ENCODE measurements at places on chromosomes 3 and 15.

- no peak for DNase-seq
Measured at GRCh38 chr3:155019575-155019974, 60.5 kb upstream of the MME start.

DNA sequence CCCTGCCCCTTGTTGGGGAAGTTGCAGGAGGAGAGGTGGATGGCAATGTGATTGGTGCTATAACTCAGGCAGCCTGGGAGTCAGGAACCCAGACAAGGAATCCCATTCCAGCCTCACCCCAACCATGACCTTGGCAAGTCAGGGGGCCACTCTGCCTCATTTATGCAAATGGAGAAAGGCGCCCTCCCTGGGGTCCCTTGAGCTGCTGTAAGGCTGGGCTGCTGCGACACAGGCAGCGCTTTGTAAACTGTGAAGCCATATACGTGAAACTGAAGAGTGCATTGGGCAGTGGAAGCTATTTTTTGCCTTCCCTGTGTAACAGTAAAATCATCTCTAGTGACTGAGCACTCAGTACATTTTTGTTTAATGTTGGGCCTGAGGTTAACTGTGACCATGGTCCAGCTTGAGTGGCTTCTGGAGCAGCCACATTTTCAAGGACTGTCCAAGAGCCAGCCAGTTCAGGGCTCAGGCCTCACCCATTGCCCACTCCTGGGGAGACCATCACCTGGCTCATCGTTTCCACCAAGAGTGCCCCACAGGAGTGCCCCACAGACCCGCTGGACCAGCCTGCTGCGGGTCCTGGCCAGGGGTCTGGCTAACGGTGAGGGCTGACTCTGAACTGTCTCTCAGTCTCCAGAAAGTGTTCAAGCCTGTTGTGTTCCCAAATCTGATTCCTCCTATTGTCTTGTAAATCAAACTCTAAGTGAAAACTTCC lies 27.9 kb downstream of the KIF7 start:
- no peak for DNase-seq

GRCh38 chr15:25735550-25736384 lies 127.4 kb downstream of the ATP10A start:
- DNase-seq, result no peak

DNA sequence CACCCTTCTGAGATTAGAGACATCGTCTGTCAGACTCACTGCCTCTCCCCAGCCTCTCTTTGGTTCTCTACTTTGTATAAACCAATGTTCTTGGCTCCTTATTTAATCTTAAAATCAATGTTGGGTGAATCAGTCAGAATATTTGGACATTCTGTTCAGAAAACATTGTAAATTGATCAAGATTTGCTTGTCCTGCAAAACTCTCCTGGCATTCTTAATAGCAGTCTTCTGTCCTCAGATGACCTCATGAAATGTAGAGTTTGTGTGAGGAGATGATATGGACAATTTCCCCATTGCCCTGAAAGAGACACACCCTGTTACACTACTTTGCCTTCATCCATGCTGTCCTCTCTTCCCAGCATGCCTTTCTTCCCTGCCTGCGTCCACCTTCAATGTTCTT lies 33.6 kb downstream of the CD200R1L start:
- DNase-seq, result no peak

GRCh38 chr3:64331605-64332004 lies 106.3 kb upstream of the PRICKLE2 start:
- no peak for DNase-seq

GRCh38 chr15:75989045-75989444 lies 23.2 kb downstream of the NRG4 start:
- DNase-seq, result no peak

DNA sequence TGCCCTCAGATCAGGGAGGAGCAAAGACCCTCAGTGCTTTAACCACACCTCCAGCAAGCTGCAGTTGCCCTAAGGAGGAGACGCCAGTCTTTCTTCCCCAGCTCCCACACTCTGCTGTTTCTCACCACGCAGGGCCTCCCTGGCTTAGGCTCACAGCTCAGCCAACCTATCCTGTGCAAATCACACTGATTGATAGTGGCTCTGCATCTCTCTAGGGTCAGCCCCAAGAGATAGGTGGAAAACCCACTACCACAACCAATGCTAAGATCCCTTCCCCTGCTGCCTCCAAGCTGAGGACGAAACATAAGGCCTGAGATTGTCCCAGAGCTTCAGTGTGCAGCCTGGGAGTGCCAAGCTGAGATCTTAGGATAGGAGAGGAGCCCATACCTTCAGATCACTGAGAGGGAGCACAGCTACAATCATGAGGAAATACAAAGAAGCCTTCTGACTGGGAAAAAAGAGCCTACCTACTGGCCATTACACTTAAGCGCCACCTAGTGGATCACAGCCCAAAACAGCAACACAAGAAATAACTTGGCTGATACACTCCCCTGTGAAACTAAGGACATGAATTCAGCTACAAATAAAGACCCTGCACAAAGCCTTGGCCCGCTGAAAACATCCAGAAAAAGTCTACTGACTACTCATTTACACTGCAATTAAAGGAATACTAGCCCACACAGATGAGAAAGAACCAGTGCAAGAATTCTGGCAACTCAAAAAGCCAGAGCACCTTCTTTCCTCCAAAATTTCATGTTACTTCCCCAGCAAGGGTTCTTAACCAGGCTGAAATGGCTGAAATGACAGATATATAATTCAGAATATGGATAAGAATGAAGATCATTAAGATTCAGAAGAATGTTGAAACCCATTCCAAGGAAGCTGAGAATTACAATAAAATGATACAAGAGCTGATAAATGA lies 271.5 kb upstream of the DCBLD2 start:
- DNase-seq, result no peak

GRCh38 chr3:144499001-144499930 lies 527.6 kb downstream of the DIPK2A start:
- no peak for DNase-seq

DNA sequence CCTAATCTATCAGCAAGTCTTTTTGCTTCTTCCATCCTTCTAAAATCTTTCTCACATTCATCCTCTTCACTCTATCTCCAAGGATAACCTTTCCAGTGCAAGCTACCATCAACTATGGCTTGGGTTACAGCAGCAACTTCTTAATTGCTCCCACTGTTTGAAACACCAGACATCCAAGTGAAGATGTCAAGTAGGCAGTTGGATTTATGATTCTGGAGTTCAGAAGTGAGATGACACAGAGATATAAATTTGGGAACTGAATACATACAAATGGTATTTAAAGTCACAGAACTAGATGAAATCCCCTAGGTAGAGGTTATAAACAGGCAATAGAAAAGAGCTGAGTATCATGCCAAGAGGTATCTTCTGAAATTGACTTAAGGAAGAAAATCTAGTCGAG lies 3.7 kb downstream of the UBR1 start:
- DNase-seq, result no peak

DNA sequence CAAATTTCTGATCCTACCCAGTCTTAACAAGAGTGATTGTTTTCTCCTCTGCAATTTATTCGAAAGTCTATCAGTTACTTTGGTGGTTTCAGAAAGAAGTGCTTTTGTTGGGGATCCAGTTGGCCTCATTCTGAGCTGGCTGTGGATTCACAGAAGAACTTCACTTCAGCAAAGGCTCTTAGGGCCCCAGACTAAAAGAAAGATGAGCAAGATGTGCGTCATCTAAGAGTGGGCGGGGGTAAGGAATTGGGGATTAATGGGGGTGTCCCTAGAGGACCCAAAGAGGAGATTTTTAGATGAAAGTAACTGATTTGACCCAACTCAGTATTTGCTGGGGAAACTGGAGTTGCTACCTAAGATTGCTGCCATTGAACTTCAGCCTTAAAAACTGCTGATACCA lies 63.9 kb upstream of the TSEN2 start:
- no peak for DNase-seq

- DNase-seq, result no peak
Measured at GRCh38 chr3:57852896-57853295, 96.8 kb downstream of the SLMAP start.

GRCh38 chr3:117628823-117629291 lies 919.3 kb downstream of the TUSC7 start:
- no peak for DNase-seq

DNA sequence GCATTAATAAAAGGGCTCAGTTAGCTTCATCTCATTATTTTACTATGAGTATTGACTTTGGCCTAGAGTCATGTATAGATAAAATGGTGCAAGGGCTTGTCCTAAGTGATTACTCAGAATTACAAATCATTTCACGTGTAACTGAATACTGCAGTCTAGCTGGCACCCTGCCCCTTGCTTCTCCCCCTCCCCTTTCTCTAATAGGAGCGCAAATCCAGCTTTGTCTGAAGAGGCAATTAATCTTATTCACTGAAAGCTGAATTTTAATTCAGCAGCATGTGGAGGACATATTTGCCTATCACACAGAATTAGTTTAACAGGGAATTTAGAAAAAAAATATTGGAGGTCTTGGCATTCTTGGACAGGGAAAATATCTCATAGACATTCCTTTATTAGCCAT lies 412.1 kb upstream of the DPH6 start:
- DNase-seq, result no peak

DNA sequence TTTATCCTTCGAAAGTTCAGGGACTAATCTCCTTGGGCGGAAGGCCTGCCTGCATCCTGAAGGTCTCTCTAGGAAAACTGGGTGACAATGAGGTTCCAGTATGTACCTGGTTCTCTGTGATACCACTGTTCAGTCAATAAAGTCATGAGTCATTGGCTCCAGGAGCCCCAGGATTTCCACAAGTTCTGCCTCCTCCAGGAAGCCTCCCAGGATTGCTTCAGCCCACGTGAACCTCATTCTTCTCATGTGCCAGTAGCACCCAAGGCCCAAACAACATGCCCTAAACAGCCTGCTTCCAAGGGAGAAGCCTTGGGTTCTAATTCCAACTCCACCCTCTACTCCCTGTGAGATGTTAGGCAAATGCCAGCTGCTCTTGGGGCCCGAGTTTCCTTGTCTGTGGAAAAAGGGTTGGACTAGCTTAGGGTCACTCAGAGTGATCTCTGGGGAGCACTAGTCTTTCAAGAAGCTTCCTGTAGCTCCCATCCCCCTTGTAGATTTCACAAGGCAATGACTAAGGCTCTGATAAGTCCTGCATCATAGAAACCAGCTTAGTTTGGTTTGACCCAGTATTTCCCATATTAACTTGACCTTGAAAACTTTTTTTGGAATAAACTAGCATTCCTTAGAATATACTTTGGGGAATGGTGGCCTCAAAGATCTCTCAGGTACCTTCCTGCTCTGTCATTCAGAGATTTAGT lies 118.3 kb upstream of the ATP2B2 start:
- no peak for DNase-seq

GRCh38 chr3:40992023-40992422 lies 207.3 kb upstream of the CTNNB1 start:
- no peak for DNase-seq

- no peak for DNase-seq
Measured at GRCh38 chr3:73762855-73763254, 138.1 kb upstream of the PDZRN3 start.

GRCh38 chr3:66675366-66675765 lies 174.5 kb upstream of the LRIG1 start:
- no peak for DNase-seq

GRCh38 chr3:122253581-122253980 lies 70.1 kb downstream of the CASR start:
- DNase-seq, result no peak

GRCh38 chr15:73906346-73907034 lies 19.8 kb upstream of the LOXL1 start:
- no peak for DNase-seq

GRCh38 chr3:65867463-65868210 lies 171.1 kb downstream of the MAGI1 start:
- DNase-seq, result no peak

DNA sequence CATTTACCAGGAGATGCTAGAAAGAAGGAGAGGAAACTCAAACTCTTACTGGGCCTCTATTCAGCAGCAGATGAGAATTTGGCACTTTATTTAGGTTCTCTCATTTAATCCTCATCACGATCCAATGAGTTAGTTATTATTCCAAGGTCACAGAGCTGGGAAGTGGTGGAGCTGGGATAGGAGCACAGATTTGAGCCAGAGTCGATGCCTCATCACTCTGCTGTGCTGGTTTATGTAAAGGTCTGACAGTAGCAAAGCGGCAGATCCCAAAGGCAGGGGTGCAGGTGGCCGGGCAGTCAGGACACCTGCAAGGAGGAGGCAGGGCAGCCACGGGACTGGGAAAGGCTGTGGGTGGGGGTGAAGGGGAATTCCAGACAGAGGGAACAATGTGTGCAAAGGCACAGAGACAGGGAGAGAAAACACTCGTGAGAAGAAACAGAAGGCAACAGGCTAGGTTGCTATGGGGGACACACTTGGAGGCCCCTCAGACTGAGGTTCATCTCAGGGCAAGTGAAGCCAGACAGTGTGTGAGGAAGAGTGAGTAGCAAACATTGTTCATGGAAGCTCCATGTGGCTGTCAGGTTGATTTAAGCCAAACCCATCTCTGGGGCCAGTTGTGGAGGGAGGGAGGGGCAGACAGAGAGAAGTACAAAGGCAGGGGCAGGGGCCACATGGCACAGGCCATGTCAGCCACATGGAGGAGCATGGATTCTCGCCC lies 26.8 kb downstream of the RAB6B start:
- DNase-seq, result no peak

DNA sequence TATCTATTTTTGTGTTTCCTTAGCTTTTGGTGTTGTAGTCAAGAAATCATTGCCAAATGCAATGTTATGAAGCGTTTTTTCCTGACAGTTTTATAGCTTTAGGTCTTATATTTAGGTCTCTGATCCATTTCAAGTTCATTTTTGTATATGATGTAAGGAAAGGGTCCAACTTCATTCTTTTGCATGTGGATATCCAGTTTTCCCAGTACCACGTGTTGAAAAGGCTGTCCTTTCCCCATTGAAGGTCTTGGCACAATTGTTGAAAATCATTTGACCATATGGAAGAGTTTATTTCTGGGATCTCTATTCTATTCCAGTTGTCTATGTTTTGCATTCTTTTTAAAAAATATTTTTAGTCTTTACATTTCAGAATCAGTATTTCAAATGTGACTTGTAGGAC lies 14.6 kb upstream of the SNRPN start:
- no peak for DNase-seq

- no peak for DNase-seq
Measured at GRCh38 chr3:67382536-67382935, 271.9 kb downstream of the SUCLG2 start.

DNA sequence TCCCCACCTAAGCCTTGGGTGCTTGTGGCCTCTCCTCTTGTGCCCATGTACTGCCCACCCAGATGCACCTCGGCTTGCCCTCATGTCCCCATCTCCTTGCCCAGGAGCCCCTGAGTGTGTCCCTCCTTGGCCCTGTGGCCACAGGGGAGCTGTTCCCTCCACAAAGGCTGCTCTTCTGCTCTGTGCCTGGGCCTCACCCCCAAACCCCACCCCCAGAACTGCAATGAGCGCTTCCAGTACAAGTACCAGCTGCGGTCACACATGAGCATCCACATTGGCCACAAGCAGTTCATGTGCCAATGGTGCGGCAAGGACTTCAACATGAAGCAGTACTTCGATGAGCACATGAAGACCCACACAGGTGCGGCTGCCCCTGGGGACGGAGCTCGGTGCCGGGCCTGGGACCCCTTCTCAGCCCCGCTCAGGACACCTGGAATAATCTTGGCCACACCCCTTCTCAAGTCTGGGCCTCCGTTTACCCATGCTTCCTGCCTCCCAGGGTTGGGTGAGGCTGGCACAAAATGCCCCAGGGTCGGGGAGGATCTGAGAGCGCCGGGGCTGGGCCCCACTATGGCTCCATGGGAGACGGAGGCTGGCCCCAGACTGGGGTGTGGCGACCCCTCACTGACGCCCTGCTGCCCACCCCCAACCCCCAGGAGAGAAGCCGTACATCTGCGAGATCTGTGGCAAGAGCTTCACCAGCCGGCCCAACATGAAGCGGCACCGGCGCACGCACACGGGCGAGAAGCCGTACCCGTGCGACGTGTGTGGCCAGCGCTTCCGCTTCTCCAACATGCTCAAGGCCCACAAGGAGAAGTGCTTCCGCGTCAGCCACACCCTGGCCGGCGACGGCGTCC lies 10.3 kb downstream of the ZBTB47 start:
- no peak for DNase-seq

Measured in stimulated activated CD8-positive, alpha-beta memory T cell treated with anti-CD3 and anti-CD28 coated beads, Interleukin-12 subunit alpha, Interleukin-12 subunit beta, amount 100 ng/mL, for 1 hour (primary cell).